Right kidney (tissue), 9 donors: ENCODE measurements at places on chromosomes 3 and 15.

DNA sequence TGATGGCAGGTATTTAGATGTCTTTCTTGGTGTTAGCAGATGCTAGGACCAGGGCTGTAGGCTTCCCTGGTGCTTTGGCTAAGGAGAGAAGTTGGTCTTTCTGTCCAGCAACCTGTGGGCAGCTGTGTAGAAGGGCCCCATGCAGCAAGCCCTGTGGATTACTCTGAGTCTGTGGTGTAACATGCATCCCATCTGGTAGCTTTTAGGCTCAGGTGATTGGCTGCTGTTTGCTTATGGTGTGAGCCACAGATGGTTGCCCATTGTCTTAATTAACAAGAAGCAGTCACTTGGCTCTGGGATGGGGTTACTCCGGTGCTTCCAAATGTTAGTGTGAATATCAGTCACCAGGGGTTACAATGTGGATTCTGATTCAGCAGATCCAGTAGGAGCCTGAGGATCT, 368.6 kb upstream of the C2CD4B start:
- no peak for DNase-seq

DNA sequence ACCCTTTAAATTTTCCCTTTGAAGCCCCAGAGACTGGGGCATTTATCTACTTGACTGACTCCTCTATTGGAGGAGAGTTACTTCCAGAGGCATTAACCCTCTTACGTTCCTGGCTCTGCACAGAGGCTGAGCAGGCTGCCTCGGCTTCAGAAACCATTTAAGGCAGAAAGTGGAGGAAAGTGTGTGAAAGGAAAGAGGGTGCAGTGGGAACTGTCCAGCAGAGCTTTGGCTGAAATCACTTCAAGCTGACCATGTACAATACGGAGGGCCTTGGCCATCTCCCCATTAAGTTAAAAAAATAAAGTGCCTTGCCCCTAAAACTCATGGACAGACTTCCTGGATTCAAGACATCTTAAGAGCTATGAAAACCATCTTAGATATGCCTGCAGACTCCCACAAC, 238.7 kb downstream of the SV2B start:
- DNase-seq, result peak; percentile 15

DNA sequence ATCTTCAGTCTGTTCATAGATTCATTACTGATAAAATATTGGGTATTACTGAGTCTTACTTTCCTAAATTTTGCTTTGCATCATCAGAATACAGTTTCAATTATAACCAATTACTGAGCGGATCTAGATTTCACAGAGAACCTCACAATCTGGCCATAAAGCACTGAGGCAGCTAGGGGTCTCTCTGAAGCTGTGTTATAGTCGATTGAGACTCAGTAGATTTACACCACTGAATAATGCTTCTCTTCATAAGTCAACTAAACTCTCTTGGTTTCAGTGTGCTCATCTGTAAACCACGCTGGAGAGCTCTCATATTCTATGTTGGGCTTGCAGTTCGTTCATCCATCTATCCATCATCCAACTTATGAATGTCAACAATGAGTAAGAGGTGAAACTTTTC, 180.6 kb downstream of the GREM1 start:
- DNase-seq, result no peak

DNA sequence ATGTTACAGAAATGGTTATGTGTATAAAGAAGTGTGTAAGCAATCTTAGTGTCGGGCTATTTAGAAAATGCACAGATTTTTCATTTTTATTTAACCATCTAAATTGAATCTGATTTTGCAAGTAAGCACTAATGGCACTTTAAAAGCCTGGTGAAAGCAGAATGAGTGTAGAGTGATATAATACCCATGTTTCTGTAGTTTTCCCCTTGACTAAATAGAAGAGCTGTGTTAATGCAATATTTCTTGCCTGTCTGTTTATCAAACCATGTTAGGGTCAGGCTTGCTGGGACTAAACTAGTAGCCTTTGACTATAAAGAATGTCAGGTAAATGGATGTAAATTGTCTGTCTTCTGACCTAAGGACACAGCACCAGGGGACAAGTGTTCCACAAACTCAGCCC, 714.0 kb downstream of the CADM2 start:
- no peak for DNase-seq

- no peak for DNase-seq
These were observed 64.7 kb upstream of the ARL6 start for GRCh38 chr3:97699889-97700288.

DNA sequence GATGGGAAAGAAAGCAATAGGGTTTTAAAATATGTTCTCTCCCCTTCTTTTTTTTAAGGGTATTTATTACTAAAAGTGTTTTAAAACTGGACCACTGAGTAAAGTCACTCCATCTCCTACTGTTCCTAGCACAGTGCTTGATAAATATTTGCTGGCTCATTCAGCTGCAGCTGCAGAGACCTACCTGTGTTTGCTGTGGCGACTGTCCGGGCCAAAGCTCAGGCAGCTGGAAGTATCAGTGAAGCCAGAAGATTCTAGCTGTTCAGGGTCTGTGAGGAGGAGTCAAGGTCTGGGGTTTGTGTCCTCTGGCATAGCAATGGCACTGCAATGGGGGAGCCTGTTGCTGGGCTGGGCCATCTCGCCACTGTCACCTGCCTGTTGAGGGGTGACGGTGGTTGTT, 109.9 kb downstream of the RPLP1 start:
- no peak for DNase-seq

DNA sequence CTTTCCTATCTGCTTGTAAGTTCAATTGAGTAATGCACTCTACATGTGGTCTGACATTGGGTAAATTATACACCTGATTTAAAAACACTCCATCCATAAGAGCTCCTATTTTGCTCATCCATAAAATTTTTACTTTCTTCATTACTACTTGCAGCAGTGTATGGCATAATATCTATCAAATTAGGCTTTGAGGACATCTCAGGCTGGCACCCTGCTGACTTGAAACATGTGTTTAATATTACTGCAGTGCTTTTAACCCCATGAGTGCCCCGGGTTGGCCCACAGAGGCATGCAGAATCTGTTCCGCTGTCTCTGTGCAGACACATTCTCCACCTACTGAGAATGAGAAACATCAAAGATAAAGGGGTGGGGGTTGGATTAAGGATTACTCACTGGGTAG, 249.9 kb upstream of the DNAJC19 start:
- no peak for DNase-seq

- DNase-seq, result no peak
These were observed 348.0 kb upstream of the DPPA4 start for GRCh38 chr3:109685084-109686079.

DNA sequence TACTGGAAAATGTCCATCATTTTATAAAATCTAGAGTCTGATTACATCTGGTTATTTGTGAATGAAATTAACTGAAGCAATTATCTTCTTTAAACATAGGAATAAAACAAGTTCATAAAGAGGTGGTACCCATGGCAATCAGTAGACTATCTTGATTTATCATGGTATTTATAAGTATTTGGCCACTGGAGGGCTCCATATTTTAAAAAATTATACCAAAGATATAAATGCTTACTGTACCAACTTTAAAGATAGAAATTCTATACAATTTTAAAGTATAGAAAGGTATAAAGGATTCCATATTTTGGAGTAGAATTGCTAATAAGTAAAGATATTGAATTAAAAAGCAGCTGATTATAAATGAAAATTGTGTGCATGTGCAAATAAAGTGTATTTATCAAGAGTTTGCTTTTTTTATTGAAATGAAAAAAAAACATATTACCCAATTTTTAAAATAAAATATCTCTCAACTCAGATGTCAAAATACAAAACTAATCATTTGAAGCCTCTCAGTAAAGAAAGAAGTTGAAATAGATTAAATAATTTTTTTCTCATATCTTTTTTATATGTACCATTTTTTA, 105.3 kb downstream of the BBX start:
- DNase-seq, result no peak

DNA sequence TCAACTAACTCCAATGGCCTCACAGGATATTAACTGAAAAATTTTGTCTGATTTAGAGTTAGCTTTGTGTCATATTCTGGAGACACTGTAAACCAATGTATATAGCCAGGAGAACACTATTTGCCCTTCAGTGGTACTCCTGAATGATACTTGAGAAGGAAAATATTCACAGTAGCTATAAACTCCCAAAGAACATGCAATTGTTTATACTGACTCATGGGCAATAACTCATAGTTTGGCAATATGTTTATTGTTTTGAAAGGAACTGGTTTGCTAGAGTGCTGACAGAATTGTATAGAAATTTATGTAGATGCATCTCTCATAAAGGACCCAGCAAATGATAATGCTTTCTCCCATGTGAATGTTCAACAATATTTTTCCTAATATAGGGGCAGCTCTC, 537.6 kb downstream of the PLOD2 start:
- DNase-seq, result no peak

DNA sequence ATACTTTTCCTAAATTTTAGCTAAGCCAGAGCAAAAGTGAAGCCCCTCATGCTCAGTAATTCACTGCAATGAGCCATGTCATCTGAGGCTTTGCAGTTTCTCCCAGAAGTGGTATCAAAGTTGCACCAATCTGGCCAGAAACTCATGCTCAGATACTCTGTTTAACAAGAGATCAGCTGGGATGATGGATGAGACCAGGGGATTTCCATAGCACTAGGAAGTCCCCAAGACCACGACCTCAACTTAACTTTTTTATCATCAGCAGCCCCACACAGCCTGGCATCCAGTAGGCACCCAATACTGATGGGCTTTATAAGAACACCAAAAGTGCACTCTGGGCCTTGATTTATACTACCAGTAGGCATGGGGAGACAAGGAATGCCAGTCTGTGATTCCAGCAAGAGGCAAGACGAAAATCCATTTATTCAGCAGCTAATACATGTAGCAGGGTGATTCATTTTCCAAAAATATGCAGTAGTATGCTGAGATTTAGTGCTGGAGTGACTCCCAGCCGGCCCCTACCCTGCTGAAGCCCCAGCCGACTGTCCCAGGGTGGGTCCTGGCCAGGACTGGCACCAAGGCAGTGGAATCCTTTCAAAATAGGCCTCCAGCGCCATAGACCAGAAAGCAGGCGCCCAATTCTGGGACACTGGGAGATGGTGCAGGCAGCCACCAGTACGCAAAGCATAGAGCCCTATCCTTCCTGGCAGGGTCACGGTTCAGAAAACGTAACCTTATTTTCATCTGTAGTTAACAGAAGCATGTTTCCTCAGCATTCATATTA, 612 bp upstream of the LDHAL6B start:
- DNase-seq, result no peak

DNA sequence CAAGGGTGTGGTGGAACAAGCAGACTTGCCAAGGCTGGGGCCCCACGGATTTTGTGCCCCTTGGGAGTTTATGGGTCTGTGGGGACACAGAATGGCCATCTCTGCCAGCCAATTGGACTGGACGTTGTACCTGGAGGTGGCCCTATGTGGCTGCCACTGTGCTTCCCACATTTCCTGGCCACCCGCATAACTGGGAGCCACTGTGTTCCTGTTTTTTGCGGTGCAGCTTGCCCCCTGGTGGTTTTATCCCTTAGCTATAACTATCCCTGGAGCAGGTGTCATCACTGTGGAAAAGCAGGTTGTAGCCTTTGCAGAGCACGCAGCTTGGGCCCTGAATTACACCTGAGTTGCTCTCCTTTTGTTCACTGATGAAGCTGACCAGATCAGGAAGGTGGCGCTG, 306.3 kb downstream of the ZPLD1 start:
- DNase-seq, result no peak

GRCh38 chr3:191051037-191051436, 148.0 kb upstream of the OSTN start:
- DNase-seq, result peak; percentile 22

GRCh38 chr3:65584002-65584401, 454.7 kb downstream of the MAGI1 start:
- DNase-seq, result no peak

DNA sequence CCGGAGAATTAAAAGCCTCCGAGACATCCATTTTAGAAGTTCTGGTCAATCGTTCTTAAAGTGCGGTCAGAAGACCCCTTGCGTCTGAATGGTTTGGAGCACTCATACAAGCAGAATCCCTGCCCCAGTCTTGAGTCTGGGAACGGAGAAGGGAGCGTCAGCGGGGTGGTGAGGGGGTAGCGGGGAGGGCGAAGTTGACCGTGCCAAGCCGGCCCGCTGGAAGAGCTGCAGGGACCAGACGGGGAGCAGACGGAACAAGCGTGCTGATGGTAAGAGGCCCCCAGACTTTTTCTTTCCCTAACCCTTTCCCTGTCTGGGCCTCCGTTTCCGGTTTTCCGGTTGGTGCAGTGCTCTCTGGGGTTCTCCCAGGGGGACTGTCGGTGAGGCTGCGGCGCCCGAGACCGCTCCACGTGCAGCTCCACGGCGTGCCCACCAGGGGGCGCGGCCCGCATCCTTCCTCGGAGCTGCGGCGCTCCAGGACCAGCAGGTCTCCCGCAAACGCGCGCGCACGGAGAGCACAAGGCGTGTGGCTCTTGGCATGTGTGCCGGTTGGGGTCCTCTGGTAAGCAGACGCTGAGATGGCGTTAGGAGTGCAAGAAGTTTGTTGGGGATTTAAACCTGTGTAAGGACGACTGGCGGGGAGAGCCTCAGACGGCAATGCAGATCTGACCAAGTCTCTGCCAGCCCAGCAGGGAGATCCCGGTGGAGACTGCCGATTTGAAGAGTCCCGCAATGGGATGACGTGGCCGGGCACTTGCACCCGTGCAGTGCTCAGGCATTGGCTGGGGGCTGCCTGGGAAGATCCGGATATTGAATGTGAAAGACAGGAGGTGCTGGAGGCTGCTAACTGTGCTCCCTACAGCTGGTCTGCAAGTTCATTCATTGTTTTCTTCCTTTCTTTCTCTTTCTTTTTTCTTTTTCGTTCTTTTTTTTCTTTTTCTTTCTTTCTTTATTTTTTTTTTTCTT, 19.2 kb upstream of the CORO2B start:
- peak; percentile 95 for DNase-seq

DNA sequence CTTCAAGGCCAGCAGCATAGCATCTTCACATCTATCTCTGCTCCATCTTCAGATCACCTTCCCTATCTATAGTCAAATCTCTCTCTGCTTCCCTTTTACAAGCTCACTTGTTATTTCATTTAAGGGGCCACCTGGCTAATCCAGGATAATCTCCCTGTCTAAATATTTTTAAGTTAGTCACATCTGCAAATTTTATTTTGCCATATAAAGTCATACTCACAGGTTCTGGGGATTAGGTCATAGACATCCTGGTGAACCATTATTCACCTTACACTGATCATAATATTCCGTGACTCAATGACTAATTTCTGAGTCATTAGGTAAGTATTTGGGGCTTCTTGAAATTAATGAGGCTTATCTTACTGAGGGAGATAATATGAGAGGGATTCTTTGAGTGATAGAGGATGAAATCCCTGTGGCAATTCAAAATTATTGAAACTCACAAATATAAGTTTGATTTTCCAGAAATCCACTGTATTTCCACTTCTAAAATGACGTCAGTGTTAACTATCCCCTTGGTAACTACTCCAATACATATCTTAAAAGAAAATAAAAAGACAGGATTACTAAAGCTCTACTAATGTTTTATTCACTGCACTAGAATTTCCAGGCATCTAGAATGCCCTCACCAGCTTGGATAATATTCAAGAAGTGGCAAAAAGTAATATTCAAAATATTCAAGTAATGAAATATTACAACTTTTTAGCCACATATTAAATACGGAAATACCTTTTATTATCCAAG, 93.7 kb upstream of the RBMS3 start:
- DNase-seq, result no peak

DNA sequence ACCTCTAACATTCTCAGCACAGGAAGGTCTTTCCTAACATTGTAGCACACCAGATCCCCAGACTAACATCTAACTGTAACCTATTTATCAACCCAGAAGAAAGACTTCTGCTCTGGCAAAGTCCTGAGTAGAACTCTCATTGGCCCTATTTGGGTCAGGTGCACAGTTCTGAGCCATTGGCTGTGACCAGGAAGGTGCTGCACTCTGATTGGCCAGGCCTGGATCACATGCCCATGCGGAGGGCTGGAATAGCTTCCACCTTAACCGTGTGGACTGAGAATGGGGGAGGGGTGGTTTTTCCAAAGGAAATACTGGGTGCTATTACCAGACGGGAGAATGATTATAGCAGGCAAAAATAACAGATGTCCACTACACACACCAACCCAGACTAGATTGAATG, 11.5 kb downstream of the FEZF2 start:
- DNase-seq, result no peak
